ENCODE measurements at places on chromosomes 6 and 20.

DNA sequence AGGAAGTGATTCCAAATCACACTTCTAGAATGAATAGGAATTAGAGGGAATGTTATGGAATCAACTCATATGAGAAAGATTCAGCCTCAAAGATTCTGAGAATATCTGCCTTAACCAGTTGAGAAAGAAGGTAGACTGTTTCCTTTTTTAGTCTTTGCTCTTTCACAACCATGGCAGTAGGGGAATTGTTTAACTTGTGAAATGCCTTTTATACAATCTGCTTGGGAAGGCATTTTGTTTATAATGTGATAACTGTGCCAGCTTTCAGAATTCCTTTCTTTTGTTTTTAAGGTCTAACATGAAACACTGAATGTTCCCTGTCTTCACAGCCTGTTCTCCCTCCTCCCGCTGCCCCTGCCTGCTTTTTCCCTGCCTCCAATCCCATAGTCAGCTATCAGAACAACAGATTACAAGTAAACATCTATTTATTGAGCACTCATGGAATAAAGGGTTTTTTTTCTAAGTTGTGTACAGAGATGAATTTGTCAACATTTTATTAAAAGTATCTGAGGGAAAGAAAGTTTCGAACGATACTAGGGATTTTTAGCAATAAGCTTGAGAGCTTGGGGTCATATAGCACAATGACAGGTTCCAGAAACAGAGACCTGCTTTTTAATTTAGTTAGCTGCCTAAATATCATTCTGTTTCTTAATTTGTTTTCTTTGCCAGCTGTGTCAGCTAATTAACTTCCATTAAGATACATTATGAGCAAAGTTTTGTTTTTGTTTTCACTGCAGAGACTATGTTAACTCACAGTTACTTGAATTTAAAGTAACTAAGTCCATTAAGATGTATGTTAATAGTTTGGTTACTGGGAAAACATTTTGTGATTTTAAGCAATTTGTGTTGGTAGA lies 28.3 kb upstream of the FBXO30 start:
- no peak for DNase-seq

GRCh38 chr6:34207695-34208443 lies 28.8 kb upstream of the HMGA1 start:
- DNase-seq: no peak

DNA sequence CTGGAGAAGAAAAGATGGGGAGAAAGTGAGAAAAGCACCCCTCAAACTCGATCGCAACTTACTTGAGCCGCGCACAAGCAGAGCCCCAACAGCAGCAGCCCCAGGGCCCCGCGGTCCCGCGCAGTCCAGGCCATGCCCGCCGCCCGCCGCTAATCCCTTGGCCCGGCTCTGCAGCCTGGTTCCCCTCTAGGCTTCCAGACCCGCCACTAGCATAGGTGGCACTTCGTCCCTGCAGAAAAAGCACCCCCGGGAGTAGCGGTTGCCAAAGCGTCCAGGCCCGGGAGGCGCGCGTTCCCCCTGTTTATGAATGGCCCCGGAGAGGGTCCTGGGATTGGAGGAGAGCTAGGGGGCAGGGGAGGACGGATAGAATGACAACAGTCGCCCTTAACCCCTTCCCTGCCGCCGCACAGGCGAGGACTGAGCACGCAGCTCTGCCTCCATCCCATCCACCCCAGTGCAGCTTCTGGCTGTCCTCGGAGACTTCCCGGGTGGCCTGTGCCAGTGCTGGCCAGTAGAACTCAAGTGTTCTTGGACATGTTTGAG lies 19.9 kb downstream of the COL9A1 start:
- no peak for DNase-seq

DNA sequence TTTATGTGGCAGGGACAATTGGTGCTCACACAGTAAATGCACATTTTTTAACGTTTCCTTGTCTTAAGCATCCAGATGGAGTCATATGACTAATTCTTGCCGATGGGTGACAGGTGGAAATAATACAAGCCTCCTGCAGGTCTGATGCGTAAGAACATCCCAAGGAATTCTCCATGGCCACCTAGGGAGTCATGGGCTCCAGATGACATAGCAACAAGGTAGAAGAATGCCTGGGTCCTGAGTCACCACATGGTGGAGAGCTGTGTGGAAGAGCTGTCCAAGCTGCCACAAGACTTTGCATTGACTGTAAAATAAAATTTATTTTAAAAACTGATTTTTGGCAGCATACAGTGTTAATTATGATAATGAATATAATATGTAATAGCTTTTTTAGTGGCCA lies 77.0 kb upstream of the MAP3K7 start:
- DNase-seq: no peak

- no peak for DNase-seq
These were observed 11.1 kb downstream of the YWHAB start for GRCh38 chr20:44896583-44896982.

- DNase-seq: no peak
These were observed 634.8 kb upstream of the CITED2 start for GRCh38 chr6:140009286-140009685.

- no peak for DNase-seq
These were observed 45.0 kb downstream of the QKI start for GRCh38 chr6:163459536-163459935.

GRCh38 chr20:18852318-18852717 lies 38.7 kb downstream of the SCP2D1 start:
- no peak for DNase-seq
